ENCODE measurements at places on chromosomes 6 and 20.
A peak's percentile ranks its signal among the peaks of the same experiment; 100 is the strongest.

DNA sequence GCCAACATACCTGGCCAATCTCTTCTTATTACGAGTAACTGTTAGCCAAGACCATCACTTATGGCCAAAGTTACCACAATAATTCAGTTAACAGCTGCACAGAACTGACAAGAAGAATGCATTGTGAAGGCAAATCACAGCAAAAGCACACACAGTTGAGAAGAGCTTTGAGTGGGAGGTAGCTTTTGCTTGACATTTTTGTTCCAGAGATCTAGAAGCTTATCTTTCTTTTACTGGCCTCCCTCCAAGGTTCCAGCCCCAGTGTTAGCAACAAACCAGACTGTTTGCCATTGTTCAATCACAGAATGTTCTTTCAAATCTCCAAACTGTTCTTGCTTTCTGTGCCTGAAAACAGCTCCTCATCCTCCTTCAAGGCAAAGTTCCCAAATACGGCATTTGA, 35.9 kb upstream of the IRAK1BP1 start:
- DNase-seq = no peak

DNA sequence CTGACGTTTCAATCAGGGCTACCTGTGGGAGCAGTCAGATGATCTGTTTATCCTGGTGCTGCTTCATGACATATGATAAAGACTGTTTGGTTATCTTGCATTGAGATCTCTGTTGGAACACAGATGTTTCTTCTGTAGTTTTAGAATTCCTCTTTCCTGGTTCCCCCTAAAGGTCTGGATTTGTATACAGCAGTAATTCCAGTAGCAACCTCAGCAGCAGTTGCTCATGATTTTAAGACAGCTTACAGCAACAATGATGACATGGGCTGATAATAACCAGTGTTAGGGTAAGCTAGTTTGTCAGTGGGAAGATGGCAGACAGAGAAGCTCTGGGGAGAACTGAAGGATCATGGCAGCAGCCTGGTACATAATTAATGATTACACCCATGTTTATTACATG, 439.4 kb downstream of the PHF3 start:
- no peak for DNase-seq

GRCh38 chr6:163414117-163414945, at the start of gene QKI:
Gene QKI (plus strand): TSS chr6:163414718. CDS start chr6:163415194, 476 bp downstream.
- peak; percentile 64 for DNase-seq

GRCh38 chr6:167047554-167047953, 48.4 kb downstream of the CEP43 start:
- DNase-seq = no peak

- DNase-seq = no peak
These were observed 85.6 kb downstream of the MRPL14 start for GRCh38 chr6:44041461-44042260.

GRCh38 chr20:32535953-32536823, 48.9 kb downstream of the NOL4L start:
- peak; percentile 39 for DNase-seq

GRCh38 chr20:64146936-64147477, 17.2 kb upstream of the MYT1 start:
- DNase-seq = no peak

DNA sequence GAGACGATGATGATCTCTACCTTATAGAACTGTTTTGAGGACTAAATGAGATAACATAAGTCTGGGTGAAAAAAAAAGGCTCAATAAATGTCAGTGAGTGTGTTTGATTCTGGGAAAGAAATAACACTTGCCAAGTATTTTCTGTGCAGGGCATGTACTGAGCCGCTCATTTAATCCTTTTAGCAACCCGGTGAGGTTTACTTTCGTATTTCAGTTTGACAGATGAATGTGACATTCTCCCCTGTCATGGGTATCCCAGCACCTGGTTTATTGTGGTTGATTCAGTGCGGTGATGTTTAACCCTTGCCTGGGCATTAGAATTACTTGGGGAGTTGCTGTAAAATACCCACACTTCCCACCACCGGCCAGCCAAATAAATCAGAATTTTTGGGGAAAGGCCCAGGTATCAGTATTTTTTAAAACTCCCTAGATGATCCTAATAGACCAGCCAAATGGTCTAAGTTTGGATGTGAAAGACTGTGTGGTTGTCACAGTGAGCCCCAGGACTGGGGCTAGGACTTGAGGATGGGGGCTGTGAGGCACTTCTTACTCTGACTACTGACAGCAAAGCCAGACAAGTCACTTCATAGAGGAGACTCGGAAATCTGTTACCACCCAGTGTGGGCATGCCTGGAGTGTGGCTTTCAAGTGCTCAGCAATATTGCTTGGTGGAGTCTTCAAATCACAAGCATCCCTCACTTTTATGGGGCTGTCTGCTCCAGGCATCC, 100.2 kb upstream of the KCNG1 start:
- no peak for DNase-seq

DNA sequence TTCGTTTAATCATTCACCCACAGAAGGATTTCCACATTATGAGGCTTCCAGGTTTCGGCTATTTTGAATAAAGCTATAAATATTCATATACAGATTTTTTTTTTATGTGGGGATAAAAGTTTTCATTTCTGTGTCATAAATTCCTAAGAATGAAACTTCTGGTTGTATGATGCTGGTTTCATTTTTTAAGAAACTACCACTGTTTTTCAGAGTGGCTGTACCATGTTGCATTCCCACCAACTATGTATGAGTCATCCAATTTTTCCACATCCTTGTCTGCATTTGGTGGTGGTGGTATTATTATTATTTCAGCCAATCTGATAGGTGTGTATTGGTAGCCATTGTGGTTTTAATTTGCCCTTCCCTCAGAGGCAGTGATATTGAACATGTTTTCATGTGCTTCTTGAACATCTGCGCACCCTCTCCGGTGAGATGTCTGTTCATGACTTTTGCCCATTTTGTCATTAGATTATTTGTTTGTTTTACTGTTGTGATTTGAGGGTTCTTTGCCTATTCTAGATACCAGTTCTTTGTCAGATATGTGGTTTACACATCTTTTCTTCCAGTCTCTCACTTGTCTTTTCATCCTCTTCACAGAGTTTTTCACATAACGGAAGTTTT, 75.5 kb downstream of the DOK5 start:
- DNase-seq = no peak

DNA sequence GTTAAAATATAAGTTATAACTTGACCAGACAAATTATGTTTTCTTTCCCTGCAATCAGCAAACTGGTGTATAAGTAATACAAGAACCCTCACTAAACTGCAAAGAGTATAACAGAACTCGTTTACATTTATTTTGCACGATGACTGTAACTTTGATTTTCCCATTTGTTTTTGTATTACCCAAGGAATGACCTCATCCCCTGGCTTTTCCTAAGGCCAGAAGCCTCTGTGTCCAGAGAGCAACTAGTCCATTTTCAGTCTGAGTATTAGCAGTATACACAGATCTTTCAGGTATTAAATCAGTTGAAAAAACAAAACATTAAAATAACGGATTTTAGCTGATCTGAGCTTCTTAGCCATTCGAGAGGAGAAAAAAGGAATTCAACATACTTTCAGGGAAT, 17.2 kb downstream of the COL19A1 start:
- DNase-seq = no peak

- DNase-seq = no peak
These were observed 155.3 kb downstream of the DHX35 start for GRCh38 chr20:39117491-39117890.

GRCh38 chr20:56244259-56244658, 4.3 kb upstream of the MC3R start:
- no peak for DNase-seq

DNA sequence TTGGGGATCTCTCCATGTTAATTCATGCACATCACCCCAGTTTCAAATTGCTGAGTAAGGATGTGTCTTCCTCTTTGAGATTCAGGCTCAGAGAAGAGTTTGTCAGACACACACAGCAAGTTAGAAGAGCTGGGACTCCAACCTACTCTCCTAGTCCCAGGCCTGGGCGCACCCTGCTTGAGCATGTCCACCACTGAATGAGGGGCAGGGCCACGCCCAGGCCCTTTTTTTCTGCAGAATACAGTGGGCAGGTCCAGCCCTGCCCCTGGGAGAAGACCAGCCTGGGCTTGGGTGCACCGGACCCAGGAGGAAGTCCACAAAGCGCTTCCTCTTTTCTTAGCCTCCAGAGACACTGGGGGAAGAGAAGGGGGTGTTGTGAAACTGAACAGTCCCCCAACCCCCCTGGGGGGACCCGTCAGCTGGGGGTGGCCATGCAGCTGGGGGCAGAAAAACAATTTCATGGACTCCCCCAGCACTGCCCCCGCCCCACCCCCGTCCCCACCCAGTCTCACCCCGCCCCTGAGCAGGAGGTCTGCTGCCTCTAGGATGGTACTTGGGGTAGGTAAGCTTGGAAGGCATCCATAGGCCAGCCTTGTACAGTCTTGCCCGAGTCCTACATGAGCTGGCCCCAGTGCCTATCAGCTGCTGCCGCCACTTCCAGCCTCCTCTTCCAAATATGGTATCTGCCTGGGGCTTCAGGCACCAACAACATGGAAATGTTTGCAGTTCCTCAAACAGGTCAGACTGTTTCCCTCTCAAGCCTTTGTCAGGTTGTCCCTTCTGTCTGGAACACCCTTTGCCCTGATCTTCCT, 11.7 kb upstream of the HCK start:
- no peak for DNase-seq

DNA sequence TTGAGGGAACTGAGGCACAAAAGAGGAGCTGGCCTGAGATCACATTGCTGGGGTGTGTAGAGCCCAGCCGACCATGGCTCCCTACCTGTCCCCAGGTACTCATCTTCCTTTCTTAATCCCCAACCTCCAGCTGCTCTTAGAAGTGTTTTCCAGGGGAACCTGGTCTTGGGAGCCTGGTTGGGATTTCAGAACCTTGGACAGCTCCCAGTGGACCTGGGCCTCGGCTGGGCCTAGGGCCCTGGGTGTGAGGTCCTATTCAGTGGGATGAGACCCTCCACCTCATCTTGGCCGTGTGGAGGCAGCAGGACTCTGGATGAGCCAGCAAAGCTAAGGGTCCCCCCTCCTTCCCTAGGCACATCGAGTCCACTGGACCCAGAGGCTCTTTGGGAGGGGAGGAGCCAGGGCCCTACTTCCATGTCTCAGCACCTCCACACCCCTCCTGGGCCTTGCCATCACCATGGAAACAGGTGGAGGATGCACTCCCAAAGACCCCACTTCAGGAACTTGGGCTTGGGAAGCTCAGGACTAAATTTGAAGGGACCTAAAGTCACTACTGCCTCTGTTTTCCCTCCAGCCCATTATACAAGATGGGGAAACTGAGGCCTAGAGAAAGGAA, 38.5 kb downstream of the DLGAP4 start:
- no peak for DNase-seq

DNA sequence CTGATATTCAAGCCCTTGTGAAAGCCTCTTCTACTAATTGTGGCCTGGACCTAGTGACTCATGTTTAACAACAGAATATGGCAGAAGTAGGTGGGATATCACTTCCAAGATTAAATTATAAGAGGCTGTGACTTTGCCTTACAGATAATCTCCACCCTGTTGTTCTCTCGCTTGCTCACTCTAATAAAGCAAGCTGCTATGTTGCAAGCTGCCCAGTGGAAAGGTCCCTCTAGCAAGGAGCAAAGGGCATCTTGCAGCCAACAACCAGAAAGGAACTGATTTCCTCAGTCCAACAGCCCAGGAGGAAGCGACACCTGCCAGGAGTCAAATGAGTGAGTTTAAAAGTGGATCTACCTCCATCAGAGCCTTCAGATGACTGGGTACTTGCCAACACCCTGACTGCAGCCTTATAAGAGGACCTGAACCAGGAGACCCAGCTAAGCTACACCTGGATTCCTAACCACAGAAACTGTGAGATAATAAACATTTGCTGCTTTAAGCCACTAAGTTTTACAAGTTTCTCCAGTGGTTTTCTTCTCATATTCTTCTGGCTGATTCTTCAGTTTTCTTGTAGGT, 112.6 kb downstream of the FRK start:
- DNase-seq = no peak

DNA sequence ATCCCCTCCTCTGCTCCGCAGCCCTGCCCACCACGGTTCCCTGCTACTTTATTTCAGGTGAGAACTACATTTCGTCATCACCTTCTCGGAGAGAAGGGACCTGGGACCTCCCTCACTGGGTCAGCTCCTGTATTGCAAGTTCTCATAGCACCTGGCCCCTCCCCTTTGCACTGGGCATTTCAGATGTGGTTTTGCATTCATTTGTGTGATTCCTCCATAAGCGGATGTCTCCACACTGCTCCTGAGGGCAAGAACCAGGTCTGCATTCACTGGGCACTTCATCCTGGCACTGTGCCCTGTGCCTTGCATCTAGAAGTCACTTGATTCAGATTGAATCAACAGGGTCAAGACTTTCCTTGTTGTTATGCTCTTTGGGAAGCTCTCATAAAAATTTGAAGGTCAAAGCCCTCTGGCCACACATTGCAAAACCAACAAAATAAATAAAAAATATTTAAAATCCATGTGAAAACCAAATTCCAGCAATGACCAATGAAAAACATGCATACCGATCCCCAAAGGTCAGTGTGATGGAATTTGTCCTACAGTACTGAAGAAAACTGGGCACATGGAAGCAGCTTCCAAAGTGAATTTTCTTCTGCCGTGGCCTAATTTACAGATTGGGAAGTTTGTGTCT, 89.1 kb upstream of the F13A1 start:
- DNase-seq = no peak

- no peak for DNase-seq
These were observed 6.0 kb upstream of the RAB22A start for GRCh38 chr20:58303547-58303946.

GRCh38 chr6:147081076-147081609, 123.1 kb upstream of the STXBP5 start:
- no peak for DNase-seq

GRCh38 chr6:37952027-37952426, 132.5 kb downstream of the ZFAND3 start:
- DNase-seq = no peak

DNA sequence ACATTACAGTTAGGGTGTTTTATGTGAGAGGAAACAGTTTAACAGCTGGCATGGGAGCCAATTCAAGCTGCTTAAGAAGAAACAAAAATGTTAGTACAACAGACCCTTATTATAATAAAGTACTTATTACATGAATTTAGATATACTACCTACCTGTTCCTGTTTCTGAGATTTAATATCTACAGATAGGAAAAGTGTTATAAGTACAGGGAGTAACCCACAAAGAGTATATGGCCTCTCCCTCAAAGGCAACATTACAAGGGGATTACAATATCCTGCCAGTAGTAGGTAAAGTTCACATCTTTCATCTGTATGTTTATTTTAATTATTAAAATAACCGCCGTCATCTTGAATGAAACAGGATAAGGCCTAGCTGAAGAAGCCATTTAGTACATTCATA, 1.8 kb upstream of the ME1 start:
- DNase-seq = no peak

GRCh38 chr20:32832664-32833063, 12.9 kb downstream of the MAPRE1 start:
- no peak for DNase-seq

- DNase-seq = no peak
These were observed 33.1 kb downstream of the SRC start for GRCh38 chr20:37378785-37379598.

- DNase-seq = peak; percentile 20
These were observed at the start of gene ITPA for GRCh38 chr20:3209257-3209945. Gene ITPA (plus strand): TSS chr20:3209498. CDS start chr20:3209552, 54 bp downstream.

- DNase-seq = no peak
These were observed 158.3 kb downstream of the DLL1 start for GRCh38 chr6:170132561-170132991.

All from stimulated activated CD8-positive, alpha-beta memory T cell treated with anti-CD3 and anti-CD28 coated beads, Interleukin-7, amount 100 ng/mL, for 1 hour (primary cell).